ENCODE measurements at places on chromosomes 13 and 19.

GRCh38 chr19:51108805-51109146, 567 bp upstream of the CTU1 start:
- no peak for DNase-seq

- DNase-seq, result no peak
These were observed 62.7 kb downstream of the COL4A1 start for GRCh38 chr13:110244071-110244830.

DNA sequence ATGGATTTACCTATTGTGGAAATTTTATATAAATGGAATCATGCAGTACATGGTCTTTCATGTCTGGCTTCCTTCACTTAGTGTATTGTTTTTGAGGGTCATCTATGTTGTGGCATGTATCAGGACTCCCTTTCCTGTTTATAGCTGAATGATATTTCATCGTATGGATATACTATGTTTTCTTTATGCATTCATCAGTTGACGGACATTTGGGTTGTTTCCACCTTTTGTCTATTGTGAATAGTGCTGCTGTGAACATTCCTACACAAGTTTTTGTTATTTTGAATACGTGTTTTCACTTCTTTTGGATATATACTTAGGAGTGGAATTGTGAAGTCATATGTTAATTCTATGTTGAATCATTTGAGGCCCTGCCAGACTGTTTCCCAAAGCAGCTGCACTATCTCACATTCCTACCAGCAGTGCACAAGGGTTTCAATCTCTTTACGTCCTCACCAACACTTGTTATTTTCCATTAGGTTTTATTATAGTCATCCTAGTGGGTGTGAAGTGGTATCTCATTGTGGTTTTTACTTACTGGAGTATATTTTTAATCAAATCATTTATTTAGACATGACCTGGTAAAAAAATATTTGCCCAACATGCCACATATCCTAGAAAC, 262.7 kb downstream of the DLEU7 start:
- no peak for DNase-seq

GRCh38 chr13:46648166-46648607, 95.2 kb downstream of the LRCH1 start:
- DNase-seq, result peak; percentile 4

- no peak for DNase-seq
These were observed 15.3 kb downstream of the GRTP1 start for GRCh38 chr13:113348591-113348990.

DNA sequence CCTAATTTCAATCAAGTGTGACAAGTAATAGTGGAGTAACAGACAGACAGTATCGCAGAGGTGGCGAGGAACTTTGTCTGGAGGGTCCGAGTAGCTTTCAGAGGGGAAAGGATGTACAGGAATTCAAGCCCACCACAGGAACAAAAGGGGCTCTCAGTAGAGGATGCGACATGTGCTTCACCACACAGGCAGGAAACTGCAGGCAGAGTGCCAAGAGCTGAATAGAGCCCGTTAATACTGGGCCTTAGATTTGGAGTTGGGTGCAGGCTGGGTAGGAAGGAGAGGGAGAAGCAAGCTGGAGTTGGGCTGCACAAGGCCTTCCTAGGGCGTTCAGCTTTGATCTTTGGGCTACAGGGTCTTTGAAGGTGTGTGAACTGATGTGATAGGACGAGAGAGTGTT, 1.2 kb downstream of the CCDC70 start:
- no peak for DNase-seq

GRCh38 chr19:14383661-14384555, 2.7 kb downstream of the ADGRE5 start:
- peak; percentile 52 for DNase-seq

- no peak for DNase-seq
These were observed 77.9 kb upstream of the KL start for GRCh38 chr13:32938314-32938713.

- DNase-seq, result peak; percentile 4
These were observed 53.6 kb downstream of the GADD45B start for GRCh38 chr19:2529473-2529918.

- DNase-seq, result no peak
These were observed 438.1 kb downstream of the FGF9 start for GRCh38 chr13:22108979-22109378.

DNA sequence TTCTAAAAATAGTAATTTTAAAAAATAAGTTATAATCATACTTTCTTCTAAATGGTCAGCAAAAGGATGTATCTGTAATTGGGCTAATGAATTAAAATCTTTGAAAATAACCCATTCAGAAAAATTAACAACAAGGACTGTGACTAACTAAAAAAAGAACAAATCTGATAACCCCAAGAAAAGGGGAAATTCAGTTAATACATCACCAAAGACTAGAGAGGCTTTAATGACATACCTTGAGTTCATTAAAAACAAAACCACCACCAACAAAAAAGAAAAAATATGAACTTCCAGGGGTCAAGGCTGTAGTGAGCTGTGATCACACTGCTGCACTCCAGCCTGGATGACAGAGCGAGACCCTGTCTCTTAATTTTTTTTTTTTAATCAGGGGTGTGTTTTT, 121.8 kb downstream of the TBC1D4 start:
- no peak for DNase-seq

GRCh38 chr13:27665333-27665732, 43.6 kb downstream of the POLR1D start:
- no peak for DNase-seq

GRCh38 chr19:37950471-37951175, 43.6 kb downstream of the SIPA1L3 start:
- DNase-seq, result no peak

GRCh38 chr13:100648354-100648753, 26.2 kb downstream of the TMTC4 start:
- DNase-seq, result no peak

- no peak for DNase-seq
These were observed 288.8 kb downstream of the DIAPH3 start for GRCh38 chr13:59874973-59875372.

- no peak for DNase-seq
These were observed 1188.0 kb downstream of the UQCRFS1 start for GRCh38 chr19:28024920-28025319.

DNA sequence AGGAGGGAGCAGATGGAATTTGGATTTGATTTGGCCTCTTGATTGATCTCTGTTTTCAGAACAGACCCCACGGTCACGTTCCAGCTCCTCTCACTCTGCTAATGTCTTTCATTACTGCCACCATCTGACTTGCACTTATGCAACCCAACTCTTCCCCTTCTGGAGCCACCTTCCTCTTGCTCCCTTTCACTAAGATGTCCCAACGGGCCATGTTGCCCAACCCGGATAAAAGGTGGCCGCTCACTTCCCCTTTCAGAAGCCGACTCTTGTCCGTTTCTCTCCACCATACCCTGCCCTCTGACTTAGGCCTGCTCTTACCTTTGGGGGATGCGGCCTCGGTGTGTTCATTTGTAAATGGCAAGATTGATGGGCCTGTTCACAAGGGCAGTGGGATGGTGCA, 27.4 kb upstream of the CYP4F8 start:
- DNase-seq, result peak; percentile 38

- DNase-seq, result no peak
These were observed 1.3 kb downstream of the NECTIN2 start for GRCh38 chr19:44847144-44848035.

- DNase-seq, result no peak
These were observed 27.1 kb upstream of the GRTP1 start for GRCh38 chr13:113390874-113391497.

DNA sequence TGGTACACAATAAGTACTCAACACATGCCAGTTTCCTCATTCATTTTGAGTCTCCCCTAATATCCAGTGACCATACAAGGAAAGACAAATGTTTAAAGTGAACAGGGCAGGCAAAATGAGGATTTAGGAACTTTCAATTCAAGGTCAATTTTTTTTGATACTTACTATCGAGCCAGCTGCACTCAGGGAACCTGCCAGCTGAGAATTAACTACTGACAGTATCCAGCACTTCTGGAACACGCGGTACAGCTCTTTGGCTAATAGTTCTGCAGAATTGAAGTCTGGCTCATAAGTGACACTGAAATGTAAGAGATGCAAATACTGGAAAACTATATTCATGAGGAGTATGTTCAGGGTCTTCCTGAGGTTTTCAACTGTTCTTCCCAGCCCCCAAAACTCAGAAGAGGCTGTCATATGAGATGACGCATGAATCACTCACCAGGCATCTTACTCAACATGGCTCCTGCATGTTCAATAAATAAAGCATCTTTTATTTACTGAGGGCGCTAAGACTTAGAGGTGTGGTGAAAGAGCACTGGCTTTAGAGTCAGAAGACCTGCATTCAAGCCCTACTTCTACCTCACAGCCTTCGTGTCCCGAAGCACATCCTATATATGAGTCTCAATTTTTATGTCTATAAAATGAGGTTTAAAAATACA, 25.6 kb downstream of the RUBCNL start:
- no peak for DNase-seq

GRCh38 chr19:16374436-16374835, 49.8 kb downstream of the KLF2 start:
- no peak for DNase-seq

- no peak for DNase-seq
These were observed 53.2 kb upstream of the LSM14A start for GRCh38 chr19:34118879-34119748.

- peak; percentile 54 for DNase-seq
These were observed 77.0 kb downstream of the LRRC63 start for GRCh38 chr13:46288570-46289259.

GRCh38 chr13:32045982-32046785, 14.6 kb downstream of the FRY start:
- DNase-seq, result no peak

DNA sequence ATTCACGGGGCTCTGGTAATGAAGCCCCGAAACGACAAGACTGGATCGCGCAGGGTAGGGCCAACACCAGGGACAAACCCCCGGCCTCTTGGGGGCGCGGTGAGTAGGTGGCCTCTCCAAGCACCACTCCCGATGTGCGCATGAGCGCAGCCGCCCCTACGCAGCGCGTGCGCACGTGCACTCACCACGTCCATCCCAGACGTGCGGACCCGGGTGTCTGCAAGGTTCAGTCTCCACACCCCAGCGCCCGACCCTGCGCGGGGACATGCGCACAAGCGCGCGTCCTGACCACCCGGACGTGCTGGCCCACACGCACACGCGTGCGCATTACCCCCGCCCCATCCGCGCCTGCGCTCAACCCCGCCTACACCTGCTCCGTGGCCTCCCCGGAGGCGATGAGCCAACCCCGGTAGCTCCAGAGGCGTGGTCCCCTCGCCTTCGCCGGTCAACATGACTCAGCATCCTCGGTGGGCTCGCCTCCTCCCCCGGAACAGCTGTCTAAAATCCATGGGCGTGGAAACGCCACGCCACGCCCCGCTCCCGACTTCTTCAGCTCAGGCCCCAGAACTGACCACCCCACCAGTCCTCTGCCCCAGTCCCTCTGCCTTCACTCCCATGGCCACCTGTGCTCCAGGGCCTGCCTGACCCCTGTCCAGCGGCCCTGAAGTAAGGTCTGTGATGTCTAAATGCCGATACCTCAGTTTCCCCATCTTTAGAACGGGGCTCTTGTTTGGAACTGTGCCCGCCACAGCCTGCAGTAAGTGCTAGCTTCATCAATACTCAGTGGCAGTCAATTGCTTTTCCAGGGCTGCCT, 5.6 kb upstream of the GPI start:
- peak; percentile 95 for DNase-seq

DNA sequence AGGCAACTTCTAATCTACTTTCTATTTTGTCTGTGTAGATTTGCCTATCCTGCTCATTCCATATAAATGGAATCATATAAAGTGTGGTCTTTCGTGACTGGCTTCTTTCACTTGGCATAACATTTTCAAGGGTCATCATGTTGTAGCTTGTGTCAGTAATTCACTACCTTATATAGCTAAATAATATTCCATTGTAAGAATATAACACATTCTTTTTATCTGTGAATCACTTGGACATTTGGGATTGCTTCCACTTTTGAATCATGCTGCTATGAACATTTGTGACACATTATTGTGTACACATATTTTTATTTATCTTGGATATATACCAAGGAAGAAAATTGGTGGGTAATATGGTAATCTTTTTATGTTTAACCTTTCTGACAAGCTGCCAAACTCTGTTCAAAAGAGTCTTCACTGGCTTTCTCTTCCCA, 89.0 kb upstream of the CSNK1A1L start:
- no peak for DNase-seq

DNA sequence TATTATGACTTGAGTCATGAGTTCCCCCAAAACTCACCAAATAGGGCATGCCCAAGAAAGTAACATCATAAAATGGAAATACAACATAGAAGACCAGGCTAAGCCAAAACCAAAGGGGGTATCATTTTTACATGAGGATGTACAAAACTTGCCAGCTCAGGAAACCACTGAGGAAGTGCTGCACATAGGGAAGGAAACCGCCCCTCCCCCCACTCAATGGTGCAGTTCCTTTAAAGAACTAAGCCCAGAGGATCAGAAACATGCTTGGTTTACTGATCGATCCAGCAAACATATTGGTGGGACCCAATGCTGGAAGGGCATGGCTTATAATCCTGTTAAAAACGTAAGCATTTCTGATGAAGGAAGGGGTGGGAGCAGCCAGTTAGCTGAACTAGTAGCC, 4.2 kb upstream of the ZNF486 start:
- no peak for DNase-seq
